ENCODE measurements at places on chromosomes 3 and 15.

DNA sequence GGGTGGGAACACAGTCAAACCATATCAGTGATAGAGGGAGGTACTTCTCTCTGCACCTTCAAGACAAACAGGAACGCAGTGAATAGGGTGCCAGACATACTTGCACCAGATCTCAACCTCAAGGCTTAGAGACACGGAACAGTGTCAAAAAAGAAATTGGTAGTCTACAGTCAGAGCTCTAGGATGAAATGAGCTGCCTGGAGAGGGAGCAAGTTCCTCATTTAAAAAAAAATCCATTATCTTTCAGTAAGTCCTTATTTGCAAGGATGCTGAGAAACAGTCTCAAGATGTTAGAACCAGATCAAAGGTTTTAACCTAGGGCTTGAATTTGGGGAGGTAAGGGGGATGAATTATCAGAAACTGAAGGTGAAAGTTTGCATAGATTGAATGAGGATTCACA, 20.2 kb upstream of the LMCD1 start:
- DNase-seq: no peak

DNA sequence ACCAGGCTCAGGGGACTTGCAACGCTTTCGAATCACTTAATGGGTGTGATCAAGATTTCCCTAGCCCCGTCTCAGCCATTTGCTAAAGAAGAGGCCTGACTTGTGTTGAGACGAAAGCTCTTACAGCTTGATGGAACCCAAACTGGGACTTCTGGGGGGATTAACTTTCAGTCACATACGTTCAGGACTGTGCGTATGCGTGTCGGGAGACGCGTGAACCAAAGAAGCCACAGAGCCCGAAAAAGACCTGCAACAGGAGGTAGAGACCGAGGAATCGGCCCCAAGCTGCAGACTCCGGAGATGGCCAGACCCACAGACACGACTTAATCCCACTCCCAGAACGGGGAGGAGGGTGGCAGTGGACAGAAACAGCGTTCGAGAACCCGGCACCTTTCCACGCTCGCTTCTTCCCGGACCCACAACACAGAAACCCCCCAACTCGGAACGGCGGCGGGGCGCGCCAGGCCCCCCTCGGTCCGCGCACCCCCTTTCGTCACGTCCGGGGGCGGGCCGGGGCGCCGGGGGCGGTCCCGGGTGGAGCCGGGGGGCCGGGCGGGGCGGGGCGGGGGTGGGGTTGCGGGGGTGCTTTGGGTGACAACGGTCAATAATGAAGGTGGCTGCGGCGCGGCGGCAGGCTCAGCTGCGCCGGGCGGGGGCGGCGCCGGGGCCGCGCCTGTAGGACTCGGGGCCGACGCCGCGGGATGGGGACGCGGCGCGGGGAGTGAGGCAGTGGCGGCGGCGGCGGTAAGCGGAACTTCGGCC, at the start of gene ATP11B:
TSS of gene ATP11B (plus strand) at position 604 of the 762 bp plus-strand sequence. CDS start 256 bp downstream, outside the sequence.
- peak; percentile 74 for DNase-seq

DNA sequence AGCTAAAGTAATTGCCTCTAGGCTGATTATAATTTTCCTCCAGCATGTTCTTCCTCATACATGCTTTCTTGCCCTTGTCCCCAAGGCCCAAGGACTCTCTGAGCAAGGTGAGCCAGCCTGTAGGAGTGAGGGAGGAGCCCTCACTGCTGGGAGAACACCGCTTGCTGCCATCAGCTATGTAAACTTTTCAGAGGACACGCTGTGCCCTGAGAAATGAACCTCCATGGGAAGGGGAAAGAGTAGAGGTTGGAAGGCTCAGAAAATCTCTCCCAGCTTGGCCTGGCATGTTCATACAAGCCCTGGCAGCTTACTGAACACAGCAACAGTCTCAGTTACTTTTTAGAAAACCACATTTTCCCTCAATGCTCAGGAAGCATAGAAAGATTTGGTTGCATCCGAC, 103.0 kb upstream of the SLC24A5 start:
- no peak for DNase-seq

GRCh38 chr15:27323801-27324200, 352.8 kb downstream of the GABRG3 start:
- DNase-seq: no peak

- no peak for DNase-seq
Observed at GRCh38 chr3:106829206-106829605, 548.0 kb upstream of the CCDC54 start.

DNA sequence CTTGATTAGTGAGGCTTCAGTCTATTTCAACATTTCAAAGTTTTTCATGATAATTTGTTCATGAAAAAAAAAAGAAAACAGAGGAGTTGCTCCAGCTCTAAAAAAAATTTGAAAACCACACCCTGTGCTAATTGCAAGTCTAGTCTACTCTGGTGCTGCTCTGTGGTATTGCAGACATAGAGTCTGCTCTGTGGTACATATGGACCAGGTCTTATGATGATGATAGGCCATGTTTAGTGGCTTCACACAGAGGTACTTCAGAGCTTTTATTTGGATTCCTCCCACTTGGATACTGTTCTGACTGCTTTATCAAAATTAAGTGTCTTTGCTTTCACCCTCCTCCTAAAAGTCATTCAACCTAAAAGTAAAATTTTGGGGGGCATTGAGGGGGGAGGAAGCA, 160.8 kb downstream of the ALCAM start:
- peak; percentile 80 for DNase-seq

- no peak for DNase-seq
Observed at GRCh38 chr15:67433495-67434099, 87.3 kb upstream of the C15orf61 start.

- DNase-seq: no peak
Observed at GRCh38 chr3:58635371-58636285, 30.9 kb downstream of the FAM3D start.

DNA sequence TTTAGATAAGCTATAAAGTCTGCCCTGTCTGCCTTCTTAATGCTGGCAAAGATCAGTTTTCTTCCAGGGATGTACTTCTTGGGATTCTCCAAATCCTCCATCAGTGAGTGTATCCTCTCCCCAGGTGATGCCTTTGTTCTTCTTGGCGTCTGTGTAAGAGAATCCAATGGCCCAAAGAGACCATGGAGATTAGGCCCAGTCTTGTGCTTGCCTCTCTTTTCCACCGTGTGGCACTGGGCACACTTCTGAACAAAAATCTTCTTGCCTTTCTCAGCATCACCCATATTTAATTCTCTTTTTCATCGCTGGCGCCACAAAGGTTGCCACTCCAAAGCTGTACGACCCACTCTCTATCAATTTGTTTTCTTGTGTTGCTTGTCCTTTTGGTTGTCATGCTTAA, 32.2 kb upstream of the TAMM41 start:
- no peak for DNase-seq

DNA sequence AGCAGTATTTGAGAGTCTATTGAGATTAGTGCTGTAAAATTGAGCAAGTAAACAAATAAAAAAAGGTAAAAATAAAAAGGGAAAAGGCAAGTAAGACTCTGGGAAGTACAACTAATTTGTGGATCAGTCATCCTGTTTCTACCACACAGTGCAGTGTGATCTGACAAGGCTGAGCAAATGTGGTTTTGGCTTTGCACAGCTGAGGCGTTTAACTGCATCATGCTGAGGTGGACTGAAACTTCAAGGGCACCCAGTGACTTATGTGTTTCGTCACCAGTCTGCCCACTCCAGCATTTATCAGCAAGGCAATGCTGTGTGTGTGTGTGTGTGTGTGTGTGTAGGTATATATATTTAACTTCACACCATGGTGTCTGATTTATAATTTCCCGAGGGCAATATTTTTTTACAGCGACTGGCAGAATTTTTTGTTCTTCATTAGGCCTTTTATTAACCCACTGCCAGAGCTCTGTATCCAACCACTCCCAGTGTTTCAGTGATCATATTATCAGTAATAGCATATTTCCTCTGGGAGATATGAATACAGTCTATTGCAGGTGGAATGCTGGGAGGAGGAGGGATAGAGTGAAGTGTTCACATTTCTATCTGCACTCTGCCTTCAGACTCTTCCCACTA, 131.5 kb upstream of the SATB1 start:
- no peak for DNase-seq

DNA sequence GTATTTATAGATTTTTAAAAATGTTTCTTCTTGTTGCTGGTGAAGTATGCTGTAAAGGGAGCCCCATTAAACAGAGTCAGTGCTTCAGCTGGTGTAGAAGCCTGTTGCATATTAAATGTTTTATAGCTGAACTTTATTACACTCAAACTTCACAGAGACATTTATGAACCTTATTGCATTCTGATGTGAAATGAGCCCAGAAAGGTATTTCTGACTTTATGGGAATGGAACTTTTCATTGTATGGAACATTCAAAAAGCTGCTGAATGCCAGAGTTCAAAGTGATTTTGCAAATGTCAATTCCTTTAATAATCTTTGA, 329.3 kb upstream of the RASGRP1 start:
- DNase-seq: no peak

Data from NCI-H510A treated with DMSO at 0.1 percent for 48 hours (cell line).